ENCODE measurements at places on chromosomes 16 and 17. TPM values are rescaled to one million over a fixed set of nuclear protein-coding genes. Genes with fewer than 3 reads are reported as not detected.

DNA sequence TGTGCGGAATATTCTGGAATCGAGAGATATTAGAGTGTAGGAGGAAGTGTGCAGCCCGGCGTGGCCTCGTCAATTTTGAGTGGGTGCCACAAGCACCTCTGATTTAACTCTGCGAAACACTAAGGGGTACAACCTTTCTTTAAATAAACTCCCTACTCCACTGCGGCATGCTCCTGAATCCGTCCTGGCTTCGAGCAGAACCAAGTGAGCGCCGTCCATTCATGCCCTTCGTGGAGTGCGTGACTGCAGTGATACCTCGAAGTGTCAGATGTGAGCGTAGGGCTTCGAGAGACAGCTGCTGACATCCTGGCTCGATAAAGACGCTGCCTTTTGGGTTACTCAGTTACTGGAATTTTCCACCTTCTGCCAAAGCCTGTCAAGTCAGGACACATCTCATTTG is 128.8 kb downstream of the FOXL1 start:
- no peak for DNase-seq
- H3K27me3 ChIP-seq: no peaks in the 10 kb centered on the region
- no peaks in the 10 kb centered on the region for H3K36me3 ChIP-seq
- H3K4me1 ChIP-seq: no peaks in the 10 kb centered on the region
- H3K4me3 ChIP-seq: no peak overlapping the region

GRCh38 chr17:50276588-50277356 is 2.5 kb downstream of the TMEM92 start:
- H3K27me3 ChIP-seq: peaks cover 11% of the 10 kb centered on the region
- no peak for DNase-seq
- H3K27ac ChIP-seq: no peak overlapping the region
- H3K4me3 ChIP-seq: no peak overlapping the region
- no peaks in the 10 kb centered on the region for H3K36me3 ChIP-seq

- no peak overlapping the region for H3K4me3 ChIP-seq
- H3K27me3 ChIP-seq: no peaks in the 10 kb centered on the region
- DNase-seq: no peak
- no peaks in the 10 kb centered on the region for H3K36me3 ChIP-seq
- no peak overlapping the region for H3K27ac ChIP-seq
These were observed 408.7 kb downstream of the SLC39A11 start for GRCh38 chr17:72683506-72684404.

DNA sequence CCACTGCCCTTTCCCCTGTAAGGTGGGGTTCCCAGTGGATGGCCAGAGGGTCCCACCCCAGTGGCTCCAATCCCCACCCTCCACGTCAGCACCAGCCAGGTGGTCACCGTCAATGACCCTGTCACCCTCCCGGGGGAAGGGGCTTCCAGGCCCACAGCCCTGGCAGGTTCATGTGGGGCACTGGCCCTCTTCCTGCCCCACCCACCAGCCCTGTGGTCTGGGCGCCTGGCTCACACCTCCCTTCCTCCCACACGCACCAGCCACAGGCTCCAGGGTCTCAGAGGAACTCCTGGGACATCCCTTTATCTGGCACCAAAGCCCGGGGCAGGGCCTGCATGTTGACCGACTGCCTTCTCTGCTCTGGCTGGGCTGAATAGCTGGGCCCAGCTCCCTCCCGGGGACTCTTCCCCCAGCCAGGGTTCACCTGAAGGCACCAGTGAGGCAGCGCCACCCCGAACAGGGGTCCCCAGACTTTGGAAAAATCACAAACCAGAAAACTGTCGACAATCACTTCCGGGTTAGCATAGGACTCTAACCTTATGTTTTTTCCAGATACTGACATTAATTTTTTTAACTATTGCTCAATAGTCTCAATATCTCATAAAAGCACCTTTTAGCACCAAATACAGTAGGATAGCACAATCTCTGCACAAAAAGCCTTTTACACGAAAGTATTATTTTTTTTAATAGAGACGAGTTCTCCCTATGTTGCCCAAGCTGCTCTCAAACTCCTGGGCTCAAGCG is 21.9 kb upstream of the ZC3H18 start:
- no peak overlapping the region for H3K4me3 ChIP-seq
- no peaks in the 10 kb centered on the region for H3K27me3 ChIP-seq
- peaks cover 83% of the 10 kb centered on the region for H3K4me1 ChIP-seq

Gene RNU2-1
- total RNA-seq: 3,690 TPM

Gene MRC2
- 0.23 TPM for total RNA-seq

Gene EVPLL
- total RNA-seq: not detected
